Smooth muscle cell of bladder (primary cell): ENCODE measurements at places on chromosomes 16 and 17. TPM values are rescaled to one million over a fixed set of nuclear protein-coding genes. Genes with fewer than 3 reads are reported as not detected.

CHST5 gene
- not detected in 2 replicates for total RNA-seq

HSPB9 gene
- total RNA-seq: not detected in 2 replicates

CCDC154 gene
- 0.14 and 0.28 TPM in 2 replicates for total RNA-seq

KLHL10 gene
- total RNA-seq: 0.43 and 0.55 TPM in 2 replicates

G6PC1 gene
- not detected in 2 replicates for total RNA-seq

UNK gene
- 10.0 and 15.1 TPM in 2 replicates for total RNA-seq

ANKFN1 gene
- 0.14 TPM in 1 of 2 replicates, not detected in the other for total RNA-seq

TEKT1 gene
- total RNA-seq: not detected in 2 replicates

ABI3 gene
- total RNA-seq: 0.09 and 0.14 TPM in 2 replicates

SLC38A10 gene
- total RNA-seq: 66.6 and 94.9 TPM in 2 replicates

KPNA2 gene
- 31.9 and 37.4 TPM in 2 replicates for total RNA-seq

LRRC36 gene
- 0.14 TPM in 1 of 2 replicates, not detected in the other for total RNA-seq

IL17C gene
- total RNA-seq: not detected in 2 replicates

SSTR5 gene
- total RNA-seq: not detected in 2 replicates

SLC16A11 gene
- total RNA-seq: 0.28 TPM in 2 replicates

HYDIN gene
- 0.65 and 1.00 TPM in 2 replicates for total RNA-seq

TBC1D3E gene
- total RNA-seq: not detected in 2 replicates

RCVRN gene
- total RNA-seq: 0.28 and 0.37 TPM in 2 replicates

CCDC78 gene
- total RNA-seq: 1.1 and 1.7 TPM in 2 replicates

COPZ2 gene
- total RNA-seq: 123 and 125 TPM in 2 replicates

C16orf86 gene
- total RNA-seq: 5.7 and 6.0 TPM in 2 replicates

RNF222 gene
- not detected in 2 replicates for total RNA-seq

PRSS21 gene
- total RNA-seq: 0.55 TPM in 1 of 2 replicates, not detected in the other

ARHGDIG gene
- 0.28 and 1.8 TPM in 2 replicates for total RNA-seq

SKAP1 gene
- total RNA-seq: not detected in 2 replicates

EIF3CL gene
- 55.9 and 81.2 TPM in 2 replicates for total RNA-seq

KRTAP4-5 gene
- not detected in 2 replicates for total RNA-seq

IRX5 gene
- under 0.01 TPM in 2 replicates for total RNA-seq

MYLK3 gene
- 0.14 and 0.28 TPM in 2 replicates for total RNA-seq

FOXC2 gene
- 0.14 and 0.18 TPM in 2 replicates for total RNA-seq

PRSS27 gene
- total RNA-seq: 0.57 and 0.74 TPM in 2 replicates

ZG16 gene
- total RNA-seq: not detected in 2 replicates

SHISA6 gene
- not detected in 2 replicates for total RNA-seq

HOXB2 gene
- 0.55 and 0.85 TPM in 2 replicates for total RNA-seq

NEUROD2 gene
- not detected in 2 replicates for total RNA-seq

SOST gene
- not detected in 2 replicates for total RNA-seq

MRPS34 gene
- 74.0 and 77.1 TPM in 2 replicates for total RNA-seq

HOXB6 gene
- total RNA-seq: 0.09 TPM in 1 of 2 replicates, not detected in the other

PIPOX gene
- 2.6 and 2.7 TPM in 2 replicates for total RNA-seq

KCNG4 gene
- total RNA-seq: not detected in 2 replicates

HBA2 gene
- total RNA-seq: not detected in 2 replicates

HNF1B gene
- total RNA-seq: under 0.01 TPM in 1 of 2 replicates, not detected in the other

PIK3R6 gene
- total RNA-seq: not detected in 2 replicates

TENT4B gene
- 9.0 and 10.3 TPM in 2 replicates for total RNA-seq

NLGN2 gene
- 4.1 and 6.3 TPM in 2 replicates for total RNA-seq

CFAP97D1 gene
- total RNA-seq: under 0.01 TPM in 2 replicates

CES5A gene
- total RNA-seq: not detected in 2 replicates

ARL4D gene
- total RNA-seq: 36.0 and 49.8 TPM in 2 replicates
